ENCODE measurements at places on chromosomes 5 and 9.

DNA sequence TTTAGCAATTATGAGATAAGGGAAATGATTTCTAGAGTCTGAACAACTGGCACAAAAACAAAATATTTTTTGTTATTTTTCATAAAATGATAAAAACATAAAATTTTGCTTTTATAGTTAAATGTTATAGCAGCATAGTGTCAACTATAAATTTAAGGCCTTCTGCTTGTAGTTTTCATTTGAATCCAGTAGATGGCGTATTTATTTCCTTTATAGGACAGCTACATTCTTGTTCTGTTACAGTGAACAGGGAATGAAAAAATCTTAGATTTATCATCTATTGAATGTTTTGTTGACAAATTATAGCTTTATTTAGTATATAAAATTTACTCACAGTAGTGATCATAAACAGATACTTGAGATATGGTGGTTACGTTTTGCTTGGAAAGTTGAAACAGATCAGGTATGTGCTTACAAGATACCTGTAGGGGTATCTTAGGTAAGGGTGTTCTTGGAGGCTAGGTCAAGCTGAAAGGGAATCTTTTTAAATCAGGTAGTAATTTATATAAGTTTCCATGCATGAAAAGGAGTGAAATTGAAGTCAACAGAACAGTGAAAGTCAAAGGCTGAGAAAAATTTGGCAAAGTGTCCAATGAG lies 239.3 kb upstream of the GRIN3A start:
- no peaks in the 10 kb centered on the region for H3K4me1 ChIP-seq
- H3K27ac ChIP-seq = no peak overlapping the region
- no peaks in the 10 kb centered on the region for H3K27me3 ChIP-seq
- no peak overlapping the region for H3K4me3 ChIP-seq
- no peaks in the 10 kb centered on the region for H3K36me3 ChIP-seq

GRCh38 chr9:116656501-116656971 lies 30.6 kb upstream of the TRIM32 start:
- no peaks in the 10 kb centered on the region for H3K4me1 ChIP-seq
- H3K27me3 ChIP-seq = no peaks in the 10 kb centered on the region
- peaks cover 2% of the 10 kb centered on the region for H3K36me3 ChIP-seq
- DNase-seq = no peak
- H3K27ac ChIP-seq = no peak overlapping the region

- peaks cover 36% of the 10 kb centered on the region for H3K27me3 ChIP-seq
- no peak overlapping the region for H3K27ac ChIP-seq
- no peaks in the 10 kb centered on the region for H3K4me1 ChIP-seq
- H3K4me3 ChIP-seq = no peak overlapping the region
- no peak for DNase-seq
- H3K36me3 ChIP-seq = no peaks in the 10 kb centered on the region
Measured at GRCh38 chr5:111582993-111583601, 70.8 kb upstream of the STARD4 start.

- no peaks in the 10 kb centered on the region for H3K36me3 ChIP-seq
- no peaks in the 10 kb centered on the region for H3K27me3 ChIP-seq
- no peak overlapping the region for H3K27ac ChIP-seq
- DNase-seq = no peak
- H3K4me3 ChIP-seq = no peak overlapping the region
- no peaks in the 10 kb centered on the region for H3K4me1 ChIP-seq
Measured at GRCh38 chr9:18154661-18155060, 319.3 kb upstream of the ADAMTSL1 start.

- H3K27me3 ChIP-seq = peaks cover 51% of the 10 kb centered on the region
- no peaks in the 10 kb centered on the region for H3K36me3 ChIP-seq
- no peak for DNase-seq
Measured at GRCh38 chr5:178385496-178385890, 152.9 kb upstream of the PHYKPL start.
